NCI-H1105 treated with DMSO at 0.1 percent for 48 hours (cell line): ENCODE measurements at places on chromosomes 6 and 20.

DNA sequence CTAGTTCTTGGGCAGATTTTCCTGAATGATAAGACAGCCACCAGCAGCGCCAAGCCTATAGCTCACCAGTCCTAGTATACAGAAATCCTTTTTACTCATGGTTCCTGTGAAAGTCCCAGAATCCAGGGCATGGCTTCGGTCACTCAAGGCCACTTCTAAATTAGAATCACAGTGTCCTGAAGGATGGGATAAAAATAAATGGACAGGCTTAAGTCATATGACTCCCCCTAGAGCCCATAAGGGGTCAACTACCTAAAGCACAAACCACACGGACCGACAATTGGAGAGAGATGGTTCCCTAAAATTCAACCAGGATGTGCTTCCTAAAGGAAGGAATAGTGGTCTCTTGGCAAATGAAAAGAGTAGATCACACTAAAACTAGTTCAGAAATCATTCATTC, 404.1 kb upstream of the PLCB4 start:
- no peak for DNase-seq

GRCh38 chr20:47357296-47358038, 968 bp upstream of the ZMYND8 start:
- peak; percentile 79 for DNase-seq

GRCh38 chr20:16316513-16316912, 256.7 kb downstream of the KIF16B start:
- no peak for DNase-seq

- DNase-seq, result no peak
These were observed 14.2 kb downstream of the KATNA1 start for GRCh38 chr6:149634315-149634714.

DNA sequence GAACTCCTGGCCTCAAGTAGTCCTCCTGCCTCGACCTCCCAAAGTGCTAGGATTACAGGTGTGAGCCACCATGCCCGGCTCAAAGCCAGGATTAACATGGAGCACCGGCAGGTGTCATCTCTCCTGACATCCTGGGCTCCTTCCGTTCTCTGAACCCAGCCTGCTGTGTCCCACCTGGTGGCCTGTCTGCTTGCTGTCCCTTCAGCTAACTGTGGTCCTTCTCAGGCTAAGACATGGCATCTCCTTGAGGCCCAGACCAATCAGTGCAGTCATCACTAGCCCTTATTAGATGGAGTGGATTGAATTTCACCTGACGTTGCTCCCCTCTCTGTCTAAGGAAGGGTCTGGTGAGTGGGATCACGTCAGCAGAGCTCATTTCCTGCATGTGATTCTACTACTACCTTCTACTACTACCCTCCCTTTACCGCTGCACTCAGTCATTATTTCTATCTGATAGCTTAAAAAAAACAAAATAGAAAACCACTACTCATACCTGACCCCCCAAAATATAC, 28.0 kb upstream of the SYNJ2 start:
- DNase-seq, result no peak

- DNase-seq, result no peak
These were observed 11.6 kb downstream of the AKIRIN2 start for GRCh38 chr6:87690441-87690840.

DNA sequence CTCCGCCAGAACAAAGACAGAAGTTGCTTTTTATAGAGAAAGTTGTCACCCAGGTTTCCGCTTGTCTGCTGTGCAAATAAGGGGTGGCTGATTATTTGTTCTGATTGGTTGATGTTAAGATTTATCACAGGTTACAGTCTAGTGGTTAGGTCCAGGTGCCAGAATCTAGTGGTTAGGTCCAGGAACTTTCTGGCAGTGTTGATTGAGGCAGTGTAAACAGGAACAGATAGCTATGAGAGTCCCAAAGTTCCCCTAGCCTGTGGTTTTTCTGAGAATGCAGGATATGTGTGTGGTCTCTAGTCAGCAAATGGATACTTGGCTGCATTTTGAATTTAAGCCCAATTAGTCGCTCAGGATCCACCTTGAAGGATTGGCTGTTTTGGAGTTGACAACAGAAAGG, 148.0 kb downstream of the TMEM200A start:
- DNase-seq, result peak; percentile 32

DNA sequence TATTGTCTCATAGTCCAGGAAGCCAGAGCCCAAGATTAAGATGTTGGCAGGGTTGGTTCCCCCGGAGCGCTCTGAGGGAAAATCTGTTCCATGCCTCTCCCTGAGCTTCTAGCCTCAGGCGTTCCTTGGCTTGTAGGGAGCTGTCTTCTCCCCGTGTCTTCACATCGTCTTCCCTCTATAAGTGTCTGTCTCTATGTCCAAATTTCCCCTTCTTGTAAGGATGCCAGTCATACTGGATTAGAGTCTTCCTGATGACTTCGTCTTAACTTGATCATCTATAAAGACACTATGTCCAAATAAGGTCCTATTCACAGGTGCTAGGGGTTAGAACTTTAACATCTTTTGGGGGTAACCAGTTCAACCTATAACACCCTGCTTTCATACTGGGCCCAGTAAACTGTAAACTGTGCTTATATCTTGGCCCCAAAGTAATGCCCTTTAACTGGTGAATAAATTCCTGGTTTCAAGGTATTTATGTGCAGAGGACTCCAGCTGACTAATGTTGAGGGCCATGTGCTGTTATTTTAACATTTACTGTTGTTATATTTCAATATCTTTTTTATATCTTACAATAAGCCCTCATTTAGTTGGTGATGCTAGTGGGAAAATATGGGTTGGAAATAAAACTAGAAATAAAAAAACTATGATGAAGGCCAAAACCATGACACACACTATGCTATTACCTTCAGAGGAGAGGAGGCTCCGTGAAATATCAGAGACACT, 101.7 kb upstream of the IYD start:
- no peak for DNase-seq

DNA sequence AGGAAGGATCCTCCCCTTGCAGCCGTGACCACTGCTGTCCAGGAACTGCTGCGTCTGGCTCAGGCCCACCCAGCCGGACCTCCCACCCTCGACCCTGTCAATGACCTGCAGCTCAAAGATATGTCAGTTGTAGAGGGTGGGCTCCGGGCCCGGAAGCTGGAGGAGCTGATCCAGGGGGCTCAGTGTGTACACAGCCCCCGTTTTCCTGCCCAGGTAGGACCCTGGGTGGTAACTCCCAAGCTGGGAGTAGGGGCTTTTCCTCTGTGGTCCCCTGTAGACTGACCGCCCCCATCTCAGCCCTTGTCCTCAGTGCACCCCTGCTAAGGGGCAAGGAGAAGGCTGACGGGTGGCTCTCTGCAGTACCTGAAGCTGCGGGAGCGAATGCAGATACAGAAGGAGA, 3.6 kb downstream of the DXO start:
- no peak for DNase-seq

- no peak for DNase-seq
These were observed 1358.6 kb upstream of the GJE1 start for GRCh38 chr6:140774080-140774505.

- DNase-seq, result no peak
These were observed 446.4 kb upstream of the FLRT3 start for GRCh38 chr20:14783766-14784165.
